ENCODE measurements at places on chromosomes 4 and X. TPM values are rescaled to one million over a fixed set of nuclear protein-coding genes. Genes with fewer than 3 reads are reported as not detected.

DNA sequence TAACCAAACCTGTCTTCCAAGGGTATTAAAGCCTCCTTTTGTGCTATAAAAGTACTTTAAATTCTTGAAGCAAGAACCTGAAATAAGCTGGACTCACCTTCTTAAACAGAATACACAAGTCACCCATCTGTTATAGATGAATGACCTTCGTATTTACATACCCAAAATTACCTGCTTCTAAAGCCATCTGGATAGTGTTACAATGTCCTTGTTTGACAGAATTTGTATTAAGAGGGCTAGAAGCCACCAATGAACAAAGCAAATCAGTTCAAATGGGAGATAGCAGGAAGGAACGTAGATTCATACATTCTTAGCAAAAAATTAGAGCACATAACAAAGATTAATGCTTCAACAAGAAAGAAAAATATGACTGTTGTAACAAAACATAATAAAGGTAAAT, 33.7 kb upstream of the CCSER1 start:
- DNase-seq = no peak

The HTRA3 gene
- total RNA-seq = 0.37 TPM

DNA sequence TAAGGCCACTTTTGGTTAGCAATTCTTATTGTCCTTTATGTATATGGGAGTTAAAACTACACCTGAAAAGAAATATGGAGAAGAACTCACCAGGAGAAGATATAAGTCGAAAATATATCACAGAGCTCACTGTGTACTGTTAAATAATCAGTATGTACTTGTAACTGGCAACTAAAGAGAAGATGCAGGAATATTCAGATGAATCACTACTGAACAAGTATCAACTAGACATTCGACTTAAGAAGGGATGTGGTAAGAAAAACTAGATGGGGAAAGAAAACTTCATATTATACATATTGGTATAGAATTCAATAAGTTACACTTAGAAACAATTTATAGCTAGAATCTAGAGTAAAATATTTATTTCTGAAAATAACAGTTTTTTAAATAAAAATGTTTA, 230.0 kb downstream of the CAMK2D start:
- no peak for DNase-seq

- DNase-seq = no peak
These were observed 49.2 kb upstream of the MSX1 start for GRCh38 chr4:4810092-4810774.

- no peak for DNase-seq
These were observed 106.2 kb downstream of the SMIM20 start for GRCh38 chr4:26020083-26020668.

- no peak for DNase-seq
These were observed 78.7 kb downstream of the CAPN6 start for GRCh38 chrX:111191598-111191997.

The MAGEB18 gene
- total RNA-seq = not detected

GRCh38 chr4:6352031-6352692, 82.5 kb downstream of the WFS1 start:
- no peak for DNase-seq

The CITED1 gene
- total RNA-seq = 1.1 TPM

- DNase-seq = no peak
These were observed at the start of gene EGFL6 for GRCh38 chrX:13569479-13570260. Gene EGFL6 (plus strand): TSS chrX:13569601. CDS start chrX:13569862, 261 bp downstream.

DNA sequence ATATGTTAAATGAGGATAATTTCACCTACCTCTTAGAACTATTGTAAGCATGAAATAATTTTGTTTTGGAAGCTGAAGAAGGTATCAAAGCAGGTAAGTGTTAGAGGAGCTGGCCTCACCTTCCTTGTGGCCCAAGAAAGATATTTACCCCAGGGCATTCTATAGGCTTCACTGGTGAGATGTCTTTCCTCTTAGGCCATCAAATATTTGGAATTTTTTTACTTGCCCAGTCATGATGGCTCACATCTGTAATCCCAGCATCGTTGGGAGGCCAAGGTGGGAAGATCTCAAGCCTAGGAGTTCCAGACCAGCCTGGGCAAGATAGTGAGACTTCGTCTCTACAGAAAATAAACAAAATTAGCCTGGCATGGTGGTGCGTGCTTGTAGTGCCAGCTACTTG, 6.1 kb upstream of the SMS start:
- DNase-seq = no peak

DNA sequence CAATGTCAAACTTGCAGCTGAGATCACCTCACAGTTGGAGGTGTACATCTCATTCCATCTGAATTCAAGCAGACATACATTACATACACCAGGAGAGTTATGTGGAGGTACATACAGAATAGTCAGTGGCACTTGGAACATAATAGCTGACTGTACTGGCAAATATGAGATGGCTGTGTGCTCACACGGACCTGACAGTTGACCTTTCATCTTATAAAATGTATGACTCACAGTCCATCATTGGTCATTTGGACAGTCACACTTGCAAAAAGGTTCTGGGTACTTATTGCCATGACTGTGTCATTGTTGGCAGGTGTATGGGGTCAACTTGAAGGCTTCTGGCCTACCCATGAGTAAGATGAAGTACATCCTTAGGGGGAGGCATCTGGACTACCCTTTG, 88.6 kb upstream of the WDR1 start:
- DNase-seq = no peak

GRCh38 chrX:152177497-152178269, 39.3 kb upstream of the MAGEA10 start:
- DNase-seq = no peak

- DNase-seq = no peak
These were observed 128.8 kb downstream of the COMMD8 start for GRCh38 chr4:47334652-47335051.

DNA sequence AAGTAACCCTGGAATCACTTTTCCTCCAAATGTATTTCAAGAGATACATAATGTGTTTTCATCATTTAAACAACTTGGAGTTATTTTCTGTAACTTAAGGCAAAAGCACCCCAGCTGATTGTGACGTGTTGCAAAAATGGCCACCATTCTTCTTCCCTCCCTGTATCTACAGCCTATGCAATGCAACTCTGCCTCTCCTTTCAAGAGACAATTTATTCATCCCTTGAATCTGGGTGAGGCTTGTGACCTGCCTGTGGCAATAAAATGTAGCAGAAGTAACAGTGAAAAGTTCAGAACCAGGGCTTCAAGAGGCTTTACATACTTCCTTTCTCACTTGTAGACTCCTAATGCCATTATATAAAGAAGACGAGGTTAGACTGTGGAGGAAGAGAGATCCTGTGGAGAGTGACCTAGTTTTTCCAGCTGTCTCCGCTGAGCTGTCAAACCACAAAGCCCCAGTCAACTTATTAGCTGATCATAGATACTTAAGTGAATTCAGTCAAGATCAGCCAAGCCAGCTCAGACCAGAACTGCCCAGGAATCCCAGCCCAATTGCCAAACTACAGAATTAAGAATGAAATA, 81.0 kb upstream of the KLF3 start:
- no peak for DNase-seq

- no peak for DNase-seq
These were observed 41.1 kb upstream of the PDK3 start for GRCh38 chrX:24423960-24424359.

DNA sequence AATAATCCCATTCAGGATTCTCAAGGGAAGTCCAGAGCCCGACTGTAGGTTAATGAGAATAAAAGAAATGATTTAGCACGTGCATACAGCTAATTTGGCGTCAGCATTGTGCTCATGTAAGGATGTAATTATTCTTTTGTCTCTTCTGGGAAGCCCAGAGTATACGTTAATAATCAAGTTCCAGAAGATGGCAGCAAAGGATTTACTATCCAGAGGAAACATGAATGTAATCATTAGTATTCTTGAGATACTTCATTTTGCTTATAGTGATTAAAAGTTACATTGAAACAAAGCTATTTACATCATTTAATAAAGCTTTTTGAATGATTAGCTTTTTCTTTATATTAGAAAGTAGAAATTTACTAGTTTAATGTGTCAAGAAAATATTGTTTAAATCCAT, 27.1 kb upstream of the MAP9 start:
- no peak for DNase-seq

DNA sequence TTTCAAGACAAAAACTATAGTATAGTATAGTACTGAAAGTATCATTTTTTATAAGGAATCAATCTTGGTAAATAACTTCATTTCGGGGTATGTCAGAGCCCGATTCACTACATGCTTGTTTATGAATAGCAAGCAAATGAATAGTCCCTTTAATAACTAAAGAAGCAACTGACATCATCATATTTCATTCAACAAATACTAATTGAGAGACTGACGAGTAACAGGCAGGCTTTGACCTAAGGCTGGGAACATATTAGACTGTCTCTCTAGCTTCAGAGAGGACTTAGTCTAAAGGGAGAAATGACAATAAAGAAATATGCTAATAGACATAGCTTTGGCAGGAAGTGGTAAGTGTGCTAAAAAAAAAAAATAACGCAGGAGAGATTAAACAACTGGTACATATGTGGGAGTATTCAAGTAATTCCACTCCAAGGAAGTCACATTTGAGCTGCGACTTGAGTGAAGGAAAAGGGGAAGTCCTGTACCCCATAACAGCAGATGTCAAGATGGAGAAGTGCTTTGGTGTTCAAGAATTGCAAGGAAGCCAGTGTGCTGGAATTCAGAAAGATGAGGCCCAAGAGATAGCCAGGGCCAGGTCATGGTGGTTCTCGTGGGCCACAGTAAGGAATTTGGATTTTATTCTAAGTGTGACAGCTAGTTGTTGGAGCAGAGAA, 284.9 kb downstream of the FBXO8 start:
- no peak for DNase-seq

GRCh38 chr4:4991541-4992099, 27.6 kb downstream of the CYTL1 start:
- no peak for DNase-seq

GRCh38 chr4:11609751-11610150, 181.1 kb upstream of the HS3ST1 start:
- DNase-seq = no peak

The FLNA gene
- total RNA-seq = 2,024 TPM

GRCh38 chr4:16377887-16378286, 151.6 kb upstream of the TAPT1 start:
- DNase-seq = no peak

GRCh38 chrX:120468479-120468824, 644 bp downstream of the LAMP2 start:
- no peak for DNase-seq

DNA sequence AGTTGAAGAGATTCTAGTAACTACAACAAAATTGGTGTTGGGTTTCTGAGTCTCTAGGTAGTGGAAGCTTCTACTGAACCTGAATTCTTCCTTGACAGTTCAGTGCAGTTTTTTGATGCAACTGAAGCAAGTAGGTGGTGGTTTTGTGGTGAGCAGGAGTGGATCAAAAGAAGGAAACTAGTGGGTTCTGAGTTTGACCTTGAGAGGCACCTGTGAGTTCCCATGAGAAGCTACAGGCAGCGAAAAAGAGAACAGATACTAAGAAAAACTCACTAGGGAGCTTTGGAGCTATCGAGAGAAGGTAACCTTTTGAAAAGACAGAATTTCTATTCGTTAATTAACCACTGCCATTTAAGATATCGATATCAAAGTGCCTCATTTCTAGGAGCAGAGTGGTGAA, 145.2 kb downstream of the PDHA2 start:
- DNase-seq = no peak

DNA sequence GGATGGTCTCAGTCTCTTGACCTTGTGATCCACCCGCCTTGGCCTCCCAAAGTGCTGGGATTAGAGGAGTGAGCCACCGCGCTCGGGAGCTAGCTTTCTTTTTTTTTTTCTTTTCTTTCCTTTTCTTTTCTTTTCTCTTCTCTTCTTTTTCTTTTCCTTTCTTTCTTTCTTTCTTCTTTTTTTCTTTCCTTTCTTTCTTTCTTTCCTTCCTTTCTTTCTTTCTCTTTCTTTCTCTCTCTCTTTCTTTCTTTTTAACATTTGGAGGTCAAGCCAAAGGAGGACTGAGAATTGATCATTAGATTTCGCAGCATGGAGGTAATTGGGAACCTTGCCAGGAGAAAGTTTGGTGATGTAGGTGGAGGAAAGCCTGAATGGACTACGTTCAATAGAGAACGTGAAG, 67.4 kb downstream of the LARP7 start:
- DNase-seq = no peak

DNA sequence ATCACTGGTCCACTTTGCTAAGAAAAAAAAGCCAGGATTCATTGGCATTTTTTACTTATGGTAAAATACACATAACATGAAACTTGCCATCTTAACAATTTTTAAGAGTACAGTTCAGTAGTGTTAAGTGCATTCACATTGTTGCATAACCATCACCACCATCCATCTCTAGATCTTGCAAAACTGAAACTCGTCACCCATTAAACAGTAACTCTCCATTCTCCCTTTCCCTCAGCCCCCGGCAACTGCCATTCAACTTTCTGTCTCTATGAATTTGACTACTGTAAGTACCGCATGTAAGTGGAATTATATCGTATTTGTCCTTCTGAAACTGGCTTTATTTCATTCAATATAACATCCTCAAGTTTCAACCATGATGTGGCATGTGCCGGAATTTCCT, 56.3 kb upstream of the LNX1 start:
- DNase-seq = no peak

GRCh38 chr4:152981278-152981677, 45.2 kb downstream of the FHDC1 start:
- no peak for DNase-seq

DNA sequence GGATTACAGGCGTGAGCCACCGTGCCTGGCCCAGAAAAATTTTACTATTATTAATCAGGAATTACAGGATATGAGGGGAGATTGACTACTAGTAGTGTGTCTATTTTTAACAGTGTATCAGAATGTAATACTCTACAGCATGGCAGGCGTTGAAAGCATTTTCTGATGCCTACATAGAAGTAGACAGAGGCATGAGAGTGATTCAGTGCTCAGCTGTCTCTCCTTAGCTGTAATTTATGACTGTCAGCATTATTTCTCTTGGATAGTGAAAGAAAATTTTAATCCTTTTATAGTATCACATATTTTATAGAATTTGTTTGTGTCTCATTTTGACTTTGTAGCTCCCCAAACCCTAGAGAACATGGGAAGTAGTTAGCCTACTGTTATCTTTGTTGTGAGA, 20.7 kb downstream of the ARHGAP24 start:
- DNase-seq = no peak

The DSPP gene
- total RNA-seq = not detected

GRCh38 chr4:5066101-5066500, 14.8 kb downstream of the STK32B start:
- no peak for DNase-seq

The PAGE2 gene
- total RNA-seq = not detected

GRCh38 chr4:22906045-22906444, 213.3 kb downstream of the GBA3 start:
- DNase-seq = no peak

All from osteocyte (in vitro differentiated cells).